Activated T-helper 1 cell treated with anti-CD3 and anti-CD28 coated beads, Interleukin-2, amount 50 U/mL, for 16 hours (primary cell): ENCODE measurements at places on chromosomes 3 and 15.
A peak's percentile ranks its signal among the peaks of the same experiment; 100 is the strongest.

GRCh38 chr3:49700453-49701128 is 11.2 kb downstream of the RNF123 start:
- no peak for DNase-seq

- DNase-seq = no peak
These were observed 656 bp downstream of the NGLY1 start for GRCh38 chr3:25782636-25782937.

GRCh38 chr3:141642215-141642614 is 95.9 kb upstream of the RNF7 start:
- DNase-seq = no peak

GRCh38 chr3:158790901-158791589 is 10.8 kb upstream of the MFSD1 start:
- no peak for DNase-seq

GRCh38 chr3:184249412-184250166 is at the start of gene EEF1AKMT4:
Gene EEF1AKMT4 (plus strand): TSS chr3:184249672. CDS start chr3:184249695, 23 bp downstream.
- DNase-seq = peak; percentile 95

DNA sequence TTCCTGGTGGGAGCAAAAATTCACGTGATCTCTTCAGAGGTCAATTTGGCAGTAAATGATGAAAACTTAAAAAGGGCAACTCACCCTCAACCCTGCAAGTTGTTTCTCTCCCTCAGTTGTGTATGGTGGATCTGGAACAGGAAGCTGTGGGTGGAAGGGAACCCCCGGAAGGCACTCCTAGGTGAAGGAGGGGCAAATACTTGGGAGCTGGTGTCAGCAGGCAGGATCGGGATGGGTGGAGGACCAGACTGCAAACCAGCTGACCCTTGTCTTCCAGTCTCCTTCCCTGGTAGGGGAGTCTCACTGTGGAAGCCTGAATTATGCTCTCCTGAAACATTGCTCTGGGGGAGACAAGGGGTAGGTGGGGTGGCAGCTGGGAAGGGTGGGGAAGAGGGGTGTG is 33.5 kb downstream of the PRR23E start:
- DNase-seq = no peak

DNA sequence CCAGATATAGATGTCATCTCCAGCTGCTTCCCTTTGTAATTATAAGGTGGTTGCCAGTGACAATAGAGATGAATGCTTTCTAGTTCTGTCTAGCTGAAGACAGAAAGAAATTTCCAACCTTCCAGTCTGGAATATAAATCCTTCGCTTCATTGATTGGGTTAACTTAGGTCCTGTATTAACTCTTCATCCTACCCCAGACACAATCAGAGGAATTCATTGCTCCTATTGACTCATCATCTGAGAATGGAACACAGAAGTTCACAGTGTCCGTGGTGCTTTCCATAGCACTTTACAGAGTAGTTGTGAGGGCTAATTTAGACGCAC is 241.4 kb downstream of the NFKBIZ start:
- no peak for DNase-seq

GRCh38 chr3:174776636-174777035 is 82.5 kb upstream of the NAALADL2 start:
- no peak for DNase-seq

- DNase-seq = no peak
These were observed 96.2 kb upstream of the TRPM1 start for GRCh38 chr15:31197497-31198414.

DNA sequence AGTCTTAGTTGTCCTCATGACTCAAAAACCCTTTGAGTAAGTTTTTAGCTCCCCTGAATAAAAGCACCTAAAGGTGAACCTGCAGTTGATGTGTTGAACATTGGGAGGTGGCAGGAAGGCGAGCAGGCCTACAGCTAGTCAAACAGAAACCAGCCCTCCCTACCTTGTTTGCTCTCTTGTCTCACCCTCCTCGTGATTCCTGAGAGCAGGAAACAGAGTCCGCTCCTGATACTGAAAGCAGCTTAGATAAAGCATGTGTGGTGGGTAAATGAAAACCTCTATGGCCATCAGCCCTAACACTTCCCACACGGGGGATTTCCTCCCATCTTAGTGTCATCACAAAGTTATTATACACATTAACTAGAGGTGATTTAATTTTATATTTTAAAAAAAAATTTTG is 21.8 kb upstream of the CLDN18 start:
- DNase-seq = no peak

DNA sequence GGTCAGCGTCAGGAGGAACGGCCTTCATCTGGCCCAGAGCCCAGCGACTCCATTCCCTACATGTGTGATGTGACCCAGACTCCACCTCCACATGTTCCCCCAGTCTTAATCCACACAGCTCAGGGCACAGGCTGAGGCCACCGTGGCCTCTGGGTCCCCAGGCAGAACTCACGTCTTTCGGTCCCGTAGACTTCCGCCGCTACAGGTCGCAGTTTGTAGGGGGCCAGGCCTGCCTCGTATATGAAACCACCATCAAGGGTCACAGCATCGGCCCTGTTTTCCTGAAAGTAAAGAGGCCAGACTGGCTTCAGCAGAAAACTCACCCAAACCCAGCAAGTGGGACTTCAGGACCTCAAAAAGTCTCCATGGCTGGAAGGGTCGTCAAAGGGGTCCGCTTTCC is 8.6 kb downstream of the LTF start:
- DNase-seq = no peak

- DNase-seq = no peak
These were observed 482.2 kb upstream of the CFAP20DC start for GRCh38 chr3:59531994-59532393.

GRCh38 chr3:14486460-14486859 is 53.7 kb downstream of the GRIP2 start:
- no peak for DNase-seq

DNA sequence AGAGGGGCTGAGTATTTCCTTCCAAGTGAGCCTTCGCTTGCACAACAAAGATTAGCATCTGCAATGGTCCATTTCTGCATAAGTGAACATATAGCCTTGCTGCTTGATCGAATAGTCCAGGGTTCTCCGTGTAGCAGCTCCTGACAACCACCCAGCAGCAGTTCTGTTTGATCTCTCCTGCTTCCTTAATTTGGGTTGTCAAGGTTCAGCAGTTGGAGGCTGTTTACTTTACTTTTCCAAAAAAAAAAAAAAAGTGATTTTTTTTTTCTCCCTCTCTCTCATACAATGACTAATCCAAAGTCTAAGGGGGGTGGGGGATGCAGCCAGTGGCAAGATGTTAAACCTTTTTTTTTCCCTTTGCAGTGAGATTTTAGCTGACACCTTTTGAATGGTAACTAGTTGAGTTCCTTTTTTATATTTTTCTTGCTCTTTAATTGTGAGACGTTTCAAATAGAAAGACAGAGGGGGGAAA is 3.6 kb downstream of the FOXP1 start:
- DNase-seq = no peak

DNA sequence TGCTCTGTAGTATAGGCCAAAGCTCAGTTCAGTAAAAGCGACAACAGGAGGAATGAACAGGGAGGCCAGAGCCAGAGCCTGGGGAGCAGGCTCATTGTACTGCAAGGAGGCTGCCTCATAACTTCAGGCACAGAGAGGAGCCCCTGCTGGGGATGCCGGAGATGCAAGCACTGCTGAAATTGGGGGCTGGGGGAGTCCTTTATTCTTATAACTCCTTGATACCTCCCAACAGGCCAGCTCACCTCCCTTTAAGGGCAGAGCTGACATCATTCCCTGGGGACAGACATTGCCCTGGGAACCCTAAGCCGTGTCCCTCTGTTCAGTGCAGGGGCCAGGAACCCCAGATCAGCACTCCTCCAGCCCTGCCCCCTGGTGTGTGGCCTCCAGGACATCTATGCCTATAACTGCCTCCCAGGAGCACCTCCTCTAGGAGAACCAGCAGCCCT is 83.8 kb upstream of the MRPS22 start:
- DNase-seq = no peak

DNA sequence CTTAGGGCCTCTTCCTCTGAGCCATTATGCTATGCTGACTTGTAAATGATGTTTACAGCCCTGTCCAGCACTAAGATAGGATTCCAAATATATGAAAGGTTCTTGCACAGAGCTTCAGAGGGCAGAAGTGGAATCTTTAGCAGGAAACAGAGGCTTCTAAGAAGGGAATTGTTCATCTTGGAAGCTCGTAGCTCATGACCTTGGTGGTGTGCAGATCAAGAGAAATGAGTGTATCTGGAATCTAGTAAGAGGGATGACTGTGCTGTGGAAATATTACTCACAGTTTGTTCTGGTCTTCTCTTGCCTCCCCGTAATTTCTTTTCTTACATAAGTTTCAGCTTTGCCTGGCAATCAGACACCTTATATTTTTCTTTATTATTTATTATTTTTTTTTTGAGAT is 175.8 kb downstream of the SPATA16 start:
- DNase-seq = no peak

GRCh38 chr3:143578810-143579435 is 269.3 kb downstream of the SLC9A9 start:
- no peak for DNase-seq
